ENCODE measurements at places on chromosomes 3 and 15. TPM values are rescaled to one million over a fixed set of nuclear protein-coding genes. Genes with fewer than 3 reads are reported as not detected.

The CYP1A1 gene
- polyA plus RNA-seq, result not detected

DNA sequence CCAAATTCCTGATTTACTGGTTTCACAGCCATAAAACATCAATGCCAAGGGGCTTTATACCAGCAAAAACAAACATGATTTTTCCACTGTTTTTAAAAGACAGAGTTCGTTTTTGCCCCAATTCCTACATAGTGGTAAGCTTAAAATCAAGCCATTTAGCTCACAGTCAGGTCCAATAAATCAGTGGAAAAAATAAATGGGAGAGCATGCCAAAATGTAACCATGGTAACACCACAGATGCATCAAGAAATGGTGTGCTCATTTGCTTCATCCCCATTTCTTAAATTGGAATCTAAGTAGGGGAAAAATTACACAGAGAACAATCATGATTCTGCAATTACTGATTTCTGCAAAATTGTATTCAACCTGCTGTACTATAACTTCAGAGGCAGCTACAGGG, 418.8 kb downstream of the MAGI1 start:
- no peaks in the 10 kb centered on the region for H3K27me3 ChIP-seq
- H3K4me3 ChIP-seq, result no peak overlapping the region
- no peak for DNase-seq

GRCh38 chr3:151903501-151903991, 30.1 kb downstream of the SUCNR1 start:
- no peak overlapping the region for H3K4me3 ChIP-seq
- no peak for DNase-seq
- H3K4me1 ChIP-seq, result no peaks in the 10 kb centered on the region
- no peaks in the 10 kb centered on the region for H3K36me3 ChIP-seq
- H3K27ac ChIP-seq, result no peak overlapping the region

DNA sequence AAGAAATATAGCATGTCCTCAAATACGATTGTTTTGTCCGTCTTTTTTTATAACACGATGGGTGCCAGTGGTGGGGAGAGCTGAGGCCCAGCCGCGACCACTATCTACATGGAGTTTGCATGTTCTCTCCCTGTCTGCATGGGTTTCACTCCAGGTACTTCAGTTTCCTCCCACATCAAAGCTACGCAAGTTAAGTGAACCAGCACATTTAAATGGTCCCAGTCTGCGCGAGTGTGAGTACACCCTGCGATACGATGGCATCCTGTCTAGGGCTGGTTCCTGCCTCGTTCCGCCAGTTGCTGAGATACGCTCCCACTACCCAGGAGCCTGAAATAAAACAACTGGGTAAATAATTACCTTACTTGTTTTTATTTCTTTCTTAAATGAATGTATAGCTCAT, 40.6 kb downstream of the ATP13A3 start:
- H3K4me3 ChIP-seq, result no peak overlapping the region
- no peaks in the 10 kb centered on the region for H3K36me3 ChIP-seq
- H3K27ac ChIP-seq, result no peak overlapping the region

DNA sequence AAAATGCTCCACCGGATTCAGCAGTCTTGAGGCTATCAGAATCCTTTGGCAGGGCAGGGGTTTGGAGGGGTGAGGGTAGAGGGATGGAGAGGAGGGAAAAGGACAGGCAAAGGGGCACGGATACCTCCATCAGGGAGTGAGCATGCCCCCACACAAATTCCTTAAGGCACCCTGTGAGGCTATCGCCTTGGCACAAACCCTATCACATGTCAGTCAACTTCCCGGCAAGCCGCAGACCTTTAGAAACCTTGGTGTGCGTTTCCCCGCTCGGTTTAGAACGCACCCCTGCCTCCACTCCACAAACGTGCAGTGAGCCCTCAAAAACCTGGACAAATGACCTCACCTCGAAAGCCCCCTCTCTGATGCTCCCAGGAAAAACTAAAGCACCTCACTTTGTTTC, 422 bp upstream of the SETMAR start:
- peaks cover 8% of the 10 kb centered on the region for H3K4me1 ChIP-seq
- H3K4me3 ChIP-seq, result peak overlapping the region; percentile 92
- H3K36me3 ChIP-seq, result no peaks in the 10 kb centered on the region
- peak overlapping the region; percentile 91 for H3K27ac ChIP-seq
- H3K27me3 ChIP-seq, result no peaks in the 10 kb centered on the region

- DNase-seq, result no peak
- no peak overlapping the region for H3K4me3 ChIP-seq
- no peaks in the 10 kb centered on the region for H3K27me3 ChIP-seq
- no peaks in the 10 kb centered on the region for H3K36me3 ChIP-seq
Measured at GRCh38 chr3:55205990-55206389, 278.1 kb upstream of the LRTM1 start.

DNA sequence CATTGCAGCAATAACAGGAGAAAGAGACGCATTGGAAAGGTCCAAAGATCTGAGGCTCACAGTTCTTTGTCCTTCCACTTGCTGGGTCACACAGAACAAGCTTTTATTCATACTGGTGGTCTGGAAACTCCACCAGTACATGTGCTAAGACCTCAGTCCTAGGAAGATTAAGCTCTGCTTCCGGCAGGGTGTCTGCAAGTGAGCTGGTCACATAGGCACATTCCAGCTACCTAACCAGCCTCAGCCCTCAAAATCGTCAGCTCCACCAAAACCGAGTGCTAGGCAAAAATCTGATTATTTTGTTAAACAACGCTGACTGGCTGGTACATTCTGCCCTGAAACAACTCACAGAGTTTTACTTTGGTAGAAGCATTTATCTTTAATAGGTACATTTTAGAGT, 2.2 kb downstream of the ZBED2 start:
- no peak overlapping the region for H3K27ac ChIP-seq
- H3K4me1 ChIP-seq, result no peaks in the 10 kb centered on the region
- DNase-seq, result no peak

DNA sequence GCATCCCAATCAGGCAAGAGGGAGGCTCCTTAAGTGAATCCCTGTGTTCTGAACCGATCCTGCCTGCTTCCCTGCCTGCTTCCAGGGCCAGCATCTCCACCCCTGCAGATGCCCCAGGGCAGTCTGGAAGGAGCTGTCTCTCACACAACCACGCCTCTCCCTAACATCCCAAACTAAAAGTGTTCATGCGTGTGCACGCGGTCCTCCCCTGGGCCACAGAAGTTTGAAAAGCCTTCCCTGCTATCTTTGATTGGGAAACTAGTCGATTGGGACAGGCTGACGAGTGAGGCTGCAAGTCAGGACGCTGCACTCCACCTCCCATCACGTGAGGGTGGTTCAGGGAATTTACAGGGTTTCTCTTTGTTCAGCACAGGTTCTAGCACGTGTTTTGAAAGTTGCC, 340.9 kb upstream of the ICE2 start:
- H3K27me3 ChIP-seq, result no peaks in the 10 kb centered on the region
- H3K36me3 ChIP-seq, result no peaks in the 10 kb centered on the region
- H3K27ac ChIP-seq, result no peak overlapping the region
- H3K4me3 ChIP-seq, result no peak overlapping the region

GRCh38 chr15:39581793-39582285, 960 bp downstream of the THBS1 start:
- H3K4me1 ChIP-seq, result peaks cover 11% of the 10 kb centered on the region
- DNase-seq, result no peak

The C3orf70 gene
- polyA plus RNA-seq, result not detected

The CCDC39 gene
- not detected for polyA plus RNA-seq

DNA sequence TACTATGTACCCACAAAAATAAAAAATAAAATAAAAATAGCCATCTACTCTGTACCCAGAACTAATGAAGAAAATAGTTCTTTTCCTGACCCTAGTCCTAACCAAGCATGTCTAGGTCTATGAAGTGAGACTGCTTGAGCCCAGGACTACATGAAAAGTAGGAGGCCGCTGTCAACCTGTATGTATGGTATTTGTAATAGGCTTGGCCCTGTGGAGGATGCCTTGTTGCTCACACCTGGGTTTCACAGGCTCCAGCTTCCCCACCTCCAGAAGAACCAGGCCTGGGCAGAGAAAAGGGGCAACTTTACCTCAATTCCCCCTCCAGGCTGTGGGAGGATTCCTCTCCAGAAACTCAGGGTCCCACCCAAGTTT, 6.8 kb upstream of the PKM start:
- no peaks in the 10 kb centered on the region for H3K27me3 ChIP-seq
- H3K4me1 ChIP-seq, result peaks cover 11% of the 10 kb centered on the region
- H3K4me3 ChIP-seq, result no peak overlapping the region
- no peak for DNase-seq
- H3K36me3 ChIP-seq, result peaks cover 31% of the 10 kb centered on the region
- H3K27ac ChIP-seq, result no peak overlapping the region

The ANKRD34C gene
- polyA plus RNA-seq, result not detected

GRCh38 chr3:184942735-184943134, 130.8 kb downstream of the VPS8 start:
- no peak overlapping the region for H3K4me3 ChIP-seq
- no peaks in the 10 kb centered on the region for H3K36me3 ChIP-seq
- DNase-seq, result no peak
- no peaks in the 10 kb centered on the region for H3K27me3 ChIP-seq
- H3K27ac ChIP-seq, result no peak overlapping the region

DNA sequence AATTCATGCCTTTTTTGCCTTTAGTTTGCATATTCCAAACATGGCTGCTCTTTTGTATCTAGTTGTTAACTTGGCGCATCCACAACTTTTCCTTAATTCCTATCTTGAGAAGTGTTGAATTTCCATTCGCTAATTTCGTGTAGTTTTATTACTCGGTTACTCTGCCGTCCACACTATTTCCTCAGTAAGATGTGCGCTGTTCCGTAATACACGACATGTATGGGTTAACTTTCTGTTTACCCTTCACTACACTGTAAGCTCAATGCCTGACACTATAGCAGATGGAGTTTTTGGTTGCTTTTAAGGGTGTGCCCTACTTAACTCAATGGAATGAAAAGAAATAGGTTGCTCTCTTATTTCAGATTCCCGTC, 724 bp downstream of the RPSA start:
- DNase-seq, result no peak
- peaks cover 30% of the 10 kb centered on the region for H3K4me1 ChIP-seq
- peak overlapping the region; percentile 62 for H3K4me3 ChIP-seq
- H3K27ac ChIP-seq, result peak overlapping the region; percentile 86

The FOXP1 gene
- 408 TPM for polyA plus RNA-seq

DNA sequence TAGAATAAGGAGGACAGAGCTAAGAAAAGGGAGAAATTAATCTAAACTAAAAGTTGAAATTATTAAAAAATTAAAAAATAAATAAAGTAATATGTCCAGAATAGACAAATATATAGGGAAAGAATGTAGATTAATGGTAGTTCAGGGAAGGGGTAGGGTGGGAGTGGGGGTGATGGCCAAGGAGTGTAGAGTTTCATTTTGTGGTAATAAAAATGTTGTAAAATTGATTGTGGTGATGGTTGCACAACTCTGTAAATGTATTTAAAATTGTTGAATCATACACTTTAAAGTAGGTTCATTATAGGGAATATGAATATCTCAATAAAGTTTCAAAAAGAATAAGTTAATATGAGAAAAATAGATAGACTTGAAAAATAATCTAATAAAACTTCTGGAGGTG, 21.0 kb upstream of the FNDC3B start:
- no peak overlapping the region for H3K27ac ChIP-seq
- no peaks in the 10 kb centered on the region for H3K4me1 ChIP-seq
- no peaks in the 10 kb centered on the region for H3K27me3 ChIP-seq
- no peaks in the 10 kb centered on the region for H3K36me3 ChIP-seq

DNA sequence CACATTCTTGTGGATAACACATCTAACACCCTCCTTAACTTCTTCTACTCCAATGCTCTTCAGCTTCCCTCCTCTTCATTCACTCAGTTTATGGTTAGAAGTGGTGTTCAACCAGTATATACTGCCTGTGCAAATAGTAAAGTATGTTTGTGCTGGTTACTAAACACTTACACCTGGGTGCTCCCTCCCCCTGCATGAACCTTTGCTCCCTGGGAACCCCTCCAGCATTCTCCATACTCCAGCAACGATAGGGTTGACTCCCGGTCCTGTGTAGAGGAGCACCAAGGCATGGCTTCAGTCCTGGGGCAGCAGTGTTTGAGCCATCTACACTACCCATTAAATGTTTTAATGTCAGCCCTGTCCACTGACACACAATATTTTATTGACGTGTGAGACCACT, 407.5 kb upstream of the DPH6 start:
- no peak overlapping the region for H3K27ac ChIP-seq
- no peak overlapping the region for H3K4me3 ChIP-seq
- DNase-seq, result no peak
- no peaks in the 10 kb centered on the region for H3K4me1 ChIP-seq
- no peaks in the 10 kb centered on the region for H3K36me3 ChIP-seq
- H3K27me3 ChIP-seq, result no peaks in the 10 kb centered on the region

DNA sequence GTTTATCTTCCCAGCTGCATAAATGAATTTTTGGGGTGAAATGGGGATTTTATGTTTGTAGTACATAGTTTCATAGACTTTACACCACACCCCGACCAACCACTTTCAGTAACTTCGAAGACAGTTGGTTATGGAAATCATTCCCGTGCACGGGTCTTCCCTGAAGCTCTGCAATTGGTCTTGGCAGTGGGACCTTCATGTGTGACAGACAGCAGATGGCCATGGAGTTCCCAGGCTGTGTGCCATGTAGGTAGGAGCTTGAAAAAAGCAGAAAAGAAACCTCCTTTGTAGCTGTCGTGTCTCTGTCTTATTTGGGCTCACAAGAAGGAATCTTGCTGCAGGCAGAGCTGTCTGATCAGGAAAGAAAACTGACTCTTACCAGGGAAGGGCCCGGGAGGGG, 25.9 kb downstream of the EXOG start:
- H3K27me3 ChIP-seq, result no peaks in the 10 kb centered on the region
- no peak for DNase-seq
- H3K4me3 ChIP-seq, result no peak overlapping the region
- peaks cover 21% of the 10 kb centered on the region for H3K4me1 ChIP-seq
- H3K27ac ChIP-seq, result no peak overlapping the region

- H3K4me3 ChIP-seq, result no peak overlapping the region
- no peaks in the 10 kb centered on the region for H3K4me1 ChIP-seq
- H3K27me3 ChIP-seq, result no peaks in the 10 kb centered on the region
- H3K27ac ChIP-seq, result no peak overlapping the region
Measured at GRCh38 chr3:176987901-176988650, 209.2 kb downstream of the TBL1XR1 start.

- no peaks in the 10 kb centered on the region for H3K27me3 ChIP-seq
- DNase-seq, result no peak
- peaks cover 28% of the 10 kb centered on the region for H3K36me3 ChIP-seq
- H3K4me1 ChIP-seq, result no peaks in the 10 kb centered on the region
Measured at GRCh38 chr3:138678086-138678485, 69.5 kb downstream of the FAIM start.

- H3K27ac ChIP-seq, result no peak overlapping the region
- no peak for DNase-seq
- peaks cover 8% of the 10 kb centered on the region for H3K4me1 ChIP-seq
- no peaks in the 10 kb centered on the region for H3K27me3 ChIP-seq
Measured at GRCh38 chr3:66469220-66469640, 31.6 kb downstream of the LRIG1 start.

- no peaks in the 10 kb centered on the region for H3K4me1 ChIP-seq
- no peaks in the 10 kb centered on the region for H3K27me3 ChIP-seq
- no peak overlapping the region for H3K27ac ChIP-seq
- H3K4me3 ChIP-seq, result no peak overlapping the region
- H3K36me3 ChIP-seq, result no peaks in the 10 kb centered on the region
Measured at GRCh38 chr3:7973006-7973405, 528.6 kb upstream of the LMCD1 start.

The TOMM70 gene
- 22.6 TPM for polyA plus RNA-seq

Measured in naive thymus-derived CD4-positive, alpha-beta T cell (primary cell).